ENCODE measurements at places on chromosomes 3 and 15.
A peak's percentile ranks its signal among the peaks of the same experiment; 100 is the strongest.

GRCh38 chr3:195468391-195468776 lies 25.6 kb upstream of the ACAP2 start:
- no peak for DNase-seq

- no peak for DNase-seq
Observed at GRCh38 chr15:89199746-89200145, 21.6 kb downstream of the RLBP1 start.

DNA sequence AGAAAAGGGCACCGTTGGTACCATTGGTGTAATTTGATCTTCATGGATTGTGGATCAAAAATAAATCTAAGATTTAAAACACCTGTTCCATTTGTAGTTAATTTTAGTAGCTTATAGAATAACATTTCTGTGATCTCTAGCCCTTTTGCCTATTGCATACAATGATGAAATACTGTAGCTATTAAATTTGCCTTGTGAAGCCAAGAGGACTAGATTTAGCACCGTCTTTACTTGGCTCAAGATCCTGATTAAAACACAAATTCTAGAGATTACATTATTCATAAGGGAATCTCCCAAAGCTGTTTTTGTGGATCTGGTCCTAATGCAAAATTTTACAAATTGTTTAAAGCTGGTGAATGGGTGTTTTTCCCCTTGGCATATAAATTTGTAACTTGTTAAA lies 8.2 kb downstream of the TBC1D23 start:
- no peak for DNase-seq

DNA sequence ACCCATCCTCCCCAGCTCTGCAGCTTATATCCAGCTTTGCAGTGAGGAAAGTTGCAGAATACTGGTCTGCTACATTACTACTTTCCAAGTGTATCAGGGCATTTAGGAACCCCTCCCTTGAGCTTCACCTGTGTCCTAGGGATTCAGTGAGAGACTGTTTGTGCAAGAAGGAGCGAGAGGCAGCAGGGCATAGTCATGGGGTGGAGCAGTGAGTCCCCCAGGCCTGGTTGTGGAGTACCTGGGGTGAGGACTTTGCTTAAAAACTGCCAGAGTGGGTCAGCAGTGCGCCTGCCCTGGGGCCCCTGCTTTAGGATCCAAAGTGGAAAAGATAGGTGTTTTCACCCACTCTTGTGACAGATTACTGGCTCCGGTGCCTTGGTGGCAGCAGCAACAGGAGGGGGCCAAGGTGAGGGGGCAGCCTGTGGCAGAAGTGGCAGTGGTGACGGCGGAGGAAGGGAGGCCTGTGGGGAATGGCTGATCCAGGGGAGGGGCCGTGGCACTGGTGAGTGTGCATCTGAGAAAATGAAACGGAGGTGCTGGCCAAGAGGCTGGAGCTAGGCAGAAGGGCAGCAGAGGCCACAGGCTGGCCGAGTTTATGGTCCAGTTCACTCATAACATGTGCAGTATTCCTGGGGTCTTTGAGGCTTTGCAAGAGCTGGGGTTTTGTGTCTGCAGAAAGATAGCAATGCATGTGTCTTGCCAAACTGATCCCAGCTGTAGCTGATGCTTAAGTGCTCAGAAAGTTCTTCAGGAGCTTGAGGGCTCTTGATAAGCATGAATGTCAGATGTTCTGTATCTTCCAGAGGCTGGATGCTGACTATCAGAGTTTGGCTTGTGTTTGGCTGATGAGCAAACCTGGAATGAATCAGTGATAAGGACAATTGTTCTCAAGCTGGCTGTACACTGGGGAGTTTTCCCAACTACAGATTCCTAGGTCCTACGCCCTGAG lies 43.4 kb downstream of the GOLGA6A start:
- DNase-seq: no peak

DNA sequence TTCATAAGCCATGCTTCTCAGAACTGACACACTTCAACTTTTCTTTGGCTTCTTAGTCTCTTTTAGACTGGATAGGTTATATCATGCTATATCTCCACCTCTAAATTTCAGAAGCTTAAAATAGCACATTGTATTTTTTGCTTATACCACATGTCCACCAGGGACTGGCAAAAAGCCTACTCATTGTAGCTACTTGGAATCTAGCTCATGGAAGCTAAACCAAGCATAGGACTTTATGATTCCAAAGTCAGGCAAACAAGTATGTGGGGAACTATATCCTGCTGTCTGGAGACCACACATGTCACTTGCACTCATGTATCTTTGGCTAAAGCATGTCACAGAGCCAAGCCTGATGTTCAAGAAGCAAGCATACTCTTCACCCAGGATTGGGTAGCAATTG lies 245.0 kb upstream of the RASGRP1 start:
- no peak for DNase-seq

DNA sequence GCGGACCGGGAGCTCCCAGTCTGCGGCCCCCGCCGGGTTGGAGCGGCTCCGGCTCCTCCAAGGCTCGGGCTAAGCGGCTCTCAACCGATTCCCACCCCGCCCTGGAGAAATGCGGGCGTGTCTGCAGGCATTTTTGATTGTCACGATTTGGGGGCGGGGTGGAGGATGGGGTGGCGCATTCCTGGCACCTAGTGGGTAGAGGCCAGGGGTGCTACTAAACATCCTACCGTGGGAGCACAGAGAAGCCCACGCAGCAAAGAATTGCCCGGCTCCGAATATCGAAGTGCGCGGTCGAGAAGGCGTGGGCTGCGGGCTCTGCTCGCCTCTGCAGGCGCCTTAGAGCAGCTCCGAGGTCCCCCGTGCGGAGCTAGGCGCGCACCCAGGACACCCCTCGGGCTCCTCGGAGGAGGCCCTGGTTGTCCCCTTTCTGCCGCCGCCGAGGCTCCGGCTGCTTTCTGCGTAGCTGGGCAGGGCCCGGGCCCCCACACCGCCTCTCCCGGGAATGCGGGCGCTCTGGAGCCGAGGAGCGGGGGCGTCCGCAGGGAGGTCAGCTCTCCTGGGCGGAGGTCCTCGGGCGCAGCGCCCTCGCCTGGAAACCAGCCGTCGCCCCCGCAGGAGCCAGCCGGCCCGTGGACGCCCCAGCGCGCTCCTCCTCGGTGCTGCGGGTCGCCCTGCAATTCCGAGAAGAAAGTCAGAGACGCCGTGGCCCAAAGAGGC lies 16.5 kb upstream of the LAMP3 start:
- no peak for DNase-seq

DNA sequence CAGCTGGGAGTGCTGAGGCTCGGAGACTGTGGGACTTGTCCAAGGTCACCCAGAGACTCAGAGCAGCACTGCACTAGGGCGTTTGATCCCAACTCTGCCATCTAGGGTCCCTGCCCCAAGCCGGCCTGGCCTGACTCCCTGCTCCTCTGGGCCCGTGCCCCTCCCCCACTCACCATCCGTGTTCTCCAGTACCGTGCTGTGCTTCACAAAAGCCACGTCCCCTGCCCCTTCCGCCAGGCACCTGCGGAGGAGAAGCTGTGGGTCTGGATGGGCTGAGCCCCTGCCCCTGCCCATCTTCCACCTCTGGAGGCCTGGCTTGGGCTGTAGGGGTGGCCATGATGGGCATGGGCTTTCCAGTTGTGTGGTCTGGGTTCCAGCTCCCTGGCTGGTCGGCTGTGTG lies 8.4 kb downstream of the MELTF start:
- DNase-seq: no peak

- no peak for DNase-seq
Observed at GRCh38 chr3:23723930-23724329, 81.8 kb upstream of the UBE2E1 start.

- no peak for DNase-seq
Observed at GRCh38 chr15:81968691-81969090, 77.1 kb downstream of the MEX3B start.

DNA sequence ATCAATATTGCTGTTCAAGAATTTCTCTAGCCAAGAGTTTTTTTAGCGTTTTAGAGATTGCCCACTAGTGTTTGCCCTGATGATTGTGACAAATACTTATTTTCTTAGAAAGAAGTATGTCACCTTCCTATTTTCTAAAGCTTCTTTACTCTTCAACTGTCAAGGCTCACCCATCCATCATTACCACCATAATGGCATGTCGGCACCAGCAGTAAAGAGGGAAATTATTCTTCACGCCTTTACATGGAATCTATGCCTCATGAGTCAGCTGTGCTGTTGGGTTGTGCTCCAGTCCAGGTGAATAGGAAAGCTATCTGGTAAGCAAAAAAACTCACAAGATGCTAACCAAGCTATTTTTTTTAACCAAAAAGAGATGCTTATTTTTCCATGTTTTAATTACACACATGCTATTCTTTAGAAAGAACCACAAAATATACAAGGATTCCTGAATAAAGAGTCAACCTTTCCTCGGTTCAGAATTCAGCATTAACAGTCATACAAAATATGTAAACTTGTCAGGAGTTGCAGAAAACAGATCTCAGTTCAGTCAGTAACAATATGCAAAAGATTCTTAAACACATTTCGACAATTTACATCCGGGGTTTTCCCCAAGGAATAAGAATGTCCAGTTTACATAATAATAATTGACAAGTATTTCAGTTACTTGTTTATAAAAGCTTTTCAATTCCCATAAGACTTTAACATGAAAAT lies 128.0 kb downstream of the ATP8B4 start:
- no peak for DNase-seq

- DNase-seq: no peak
Observed at GRCh38 chr3:52441091-52441771, 3.7 kb downstream of the SEMA3G start.

DNA sequence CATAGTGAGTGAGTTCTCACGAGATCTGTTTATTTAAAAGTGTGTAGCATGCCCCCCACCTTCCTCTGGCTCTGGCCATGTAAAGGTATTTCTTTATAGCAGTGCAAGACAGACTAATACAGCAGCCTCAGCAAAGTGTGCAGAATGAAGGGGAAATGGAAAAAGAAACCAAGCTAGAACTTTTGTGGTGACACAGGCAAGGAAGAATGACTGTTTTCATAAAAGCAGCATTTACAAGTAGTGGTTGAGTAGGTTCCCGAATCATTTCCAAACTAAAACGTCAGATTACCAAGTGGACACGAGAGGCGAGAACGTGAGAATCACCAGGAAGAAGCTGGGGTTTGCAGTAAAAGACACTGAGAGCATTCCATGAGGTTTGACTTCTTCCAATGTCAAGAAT lies 100.2 kb upstream of the AKAP13 start:
- no peak for DNase-seq

- peak; percentile 48 for DNase-seq
Observed at GRCh38 chr3:160413613-160414248, 14.3 kb downstream of the SMC4 start.

GRCh38 chr3:108352176-108352575 lies 55.8 kb downstream of the HHLA2 start:
- no peak for DNase-seq

Measured in NCI-H187 treated with DMSO at 0.1 percent for 48 hours (cell line).